BJ (cell line): ENCODE measurements at places on chromosomes 16 and 17.

- DNase-seq, result no peak
These were observed 16.8 kb upstream of the SUZ12 start for GRCh38 chr17:31919802-31920525.

DNA sequence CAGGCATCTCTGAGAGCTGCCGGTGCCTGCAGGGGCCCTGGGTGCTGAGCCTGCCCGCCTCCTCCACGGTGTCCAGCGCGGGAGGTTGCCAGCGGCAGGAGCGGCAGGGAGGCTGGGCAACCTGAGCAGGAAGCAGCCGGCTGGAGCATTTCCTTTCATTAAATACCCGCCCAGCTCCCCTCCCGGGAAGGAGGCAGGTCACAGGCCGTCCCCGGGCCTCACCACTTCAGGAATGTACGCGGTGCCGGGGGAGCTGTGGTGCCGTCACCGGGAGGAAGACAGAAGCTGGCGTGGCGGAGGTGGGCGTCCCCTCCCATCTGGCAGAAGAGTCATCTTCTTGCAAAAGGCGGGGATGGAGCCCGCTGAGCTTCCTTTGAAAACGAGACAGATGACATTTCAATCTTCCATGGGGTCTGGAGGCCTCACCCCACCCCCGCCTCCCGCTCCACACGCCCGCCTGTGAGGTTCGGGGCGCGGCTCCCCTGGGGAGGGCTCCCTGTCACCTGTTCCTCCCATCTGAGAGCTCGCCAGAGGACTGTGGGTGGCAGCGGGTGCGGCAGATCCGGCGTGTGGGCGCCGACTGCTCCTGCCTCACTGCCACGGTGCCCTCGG lies 16.0 kb downstream of the SOX8 start:
- peak; percentile 9 for DNase-seq

DNA sequence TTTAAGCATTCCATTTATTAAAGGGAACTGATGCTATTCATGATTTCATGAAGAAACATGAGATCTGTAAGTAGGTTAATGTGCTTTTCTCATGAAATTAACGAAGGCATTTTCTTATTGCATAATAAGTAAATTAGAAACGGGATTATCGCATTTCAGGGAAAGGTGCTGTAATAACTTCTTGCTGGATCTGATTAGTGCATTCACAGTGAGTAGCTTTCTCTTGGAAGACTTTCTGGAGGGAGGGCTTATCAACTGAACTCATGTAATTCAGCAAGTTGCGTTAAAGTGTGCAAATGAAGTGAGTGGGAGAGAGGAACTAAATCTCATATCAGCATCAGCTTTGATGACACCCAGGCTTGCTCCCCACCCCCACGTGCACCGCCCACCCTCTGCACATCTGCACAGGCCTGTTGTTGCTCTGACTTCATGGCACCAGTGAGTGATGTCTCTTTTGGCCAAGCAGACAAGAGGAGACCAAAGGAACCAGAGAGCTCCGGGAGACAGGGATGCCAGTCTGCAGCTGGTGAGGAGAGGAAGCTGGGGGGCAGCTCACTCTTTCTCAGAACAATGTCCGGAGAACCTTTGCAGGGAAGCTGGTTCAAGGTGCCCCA lies 26.3 kb upstream of the GAS7 start:
- no peak for DNase-seq

GRCh38 chr17:43219746-43220380 lies 8.2 kb downstream of the TMEM106A start:
- no peak for DNase-seq

DNA sequence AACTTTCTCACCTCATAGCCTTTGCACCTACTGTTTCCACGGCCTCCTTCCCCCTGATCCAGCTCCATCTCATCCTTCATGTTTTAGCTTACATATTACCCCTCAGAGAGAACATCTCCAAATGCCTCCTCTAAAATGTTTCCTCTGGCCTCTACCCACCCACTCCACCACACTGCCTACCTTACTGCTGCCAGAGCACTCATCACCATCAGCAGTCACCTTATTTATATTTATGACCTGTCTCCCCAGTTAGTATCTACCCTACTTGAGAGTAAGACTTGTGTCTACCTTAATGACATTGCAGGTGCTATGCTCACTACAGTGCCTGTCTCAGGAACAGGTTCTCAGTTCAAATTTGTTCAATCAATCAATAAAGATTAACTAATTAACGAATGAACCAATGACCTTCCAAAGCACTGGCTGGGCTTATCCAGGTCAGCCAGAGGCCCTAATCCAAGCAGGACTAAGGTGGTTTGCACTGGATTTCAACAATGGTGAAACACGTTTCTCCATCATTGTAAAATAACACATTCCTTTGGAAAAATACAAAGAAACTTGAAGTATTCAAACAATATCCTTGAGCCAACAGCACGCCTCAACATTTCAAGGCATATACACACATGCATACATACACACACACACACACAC lies 41.1 kb downstream of the AMFR start:
- no peak for DNase-seq

GRCh38 chr17:44928136-44928535 lies 12.8 kb upstream of the GFAP start:
- no peak for DNase-seq
